ENCODE measurements at places on chromosomes 13 and 19. TPM values are rescaled to one million over a fixed set of nuclear protein-coding genes. Genes with fewer than 3 reads are reported as not detected.
A peak's percentile ranks its signal among the peaks of the same experiment; 100 is the strongest.

The ATP12A gene
- not detected for total RNA-seq

GRCh38 chr19:19421299-19421696 is 15.8 kb downstream of the GATAD2A start:
- no peak for DNase-seq

DNA sequence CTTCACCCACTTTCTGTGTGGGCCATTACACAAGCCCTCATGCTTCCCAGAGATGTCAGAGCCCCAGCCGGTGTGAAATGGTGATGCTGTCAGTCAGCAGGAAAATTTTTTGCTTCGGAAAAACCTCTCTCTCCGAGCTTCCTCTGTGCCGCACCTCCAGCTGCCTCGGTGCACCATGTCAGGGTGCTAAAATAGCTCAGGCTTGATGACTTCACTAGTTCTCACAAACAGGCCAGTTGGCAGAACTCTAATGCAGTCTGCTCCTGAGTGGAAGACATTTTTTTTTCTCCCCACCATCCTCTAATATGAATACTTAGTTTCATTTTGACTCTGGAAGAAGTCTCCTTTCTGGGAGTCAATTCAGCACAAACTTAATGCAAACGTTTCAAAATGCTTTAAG is 71.3 kb downstream of the KLF12 start:
- peak; percentile 59 for DNase-seq

- no peak for DNase-seq
Observed at GRCh38 chr13:99039718-99040280, 61.9 kb upstream of the DOCK9 start.

DNA sequence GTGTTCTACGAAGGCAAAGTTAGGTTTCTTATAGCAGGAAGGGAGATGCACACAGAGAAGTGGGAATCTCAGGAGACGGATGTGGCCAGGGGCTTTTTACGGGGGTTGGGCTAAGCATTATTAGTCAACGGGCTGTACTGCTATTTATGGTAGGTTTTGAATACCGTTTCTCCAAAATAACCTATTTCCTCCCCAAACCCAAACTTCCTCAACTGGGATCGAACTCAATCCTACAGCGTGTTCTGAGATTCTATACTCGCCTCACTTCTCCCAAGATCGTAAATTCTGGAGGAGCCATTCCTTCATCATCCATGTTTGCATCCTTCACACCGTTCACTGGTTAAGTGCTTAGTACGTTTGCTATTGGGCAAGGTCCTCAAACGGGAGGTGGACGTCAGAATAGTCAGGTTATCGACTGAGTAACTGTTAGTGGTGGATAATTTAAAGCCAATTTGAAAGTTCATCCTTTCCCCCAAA is 1.2 kb upstream of the TRIM13 start:
- DNase-seq, result no peak

The OR7D4 gene
- total RNA-seq, result not detected

The IGFL2 gene
- not detected for total RNA-seq

- DNase-seq, result no peak
Observed at GRCh38 chr13:38090913-38091312, 221.3 kb upstream of the TRPC4 start.

- DNase-seq, result peak; percentile 39
Observed at GRCh38 chr19:23075031-23075733, 41.6 kb upstream of the ZNF730 start.

DNA sequence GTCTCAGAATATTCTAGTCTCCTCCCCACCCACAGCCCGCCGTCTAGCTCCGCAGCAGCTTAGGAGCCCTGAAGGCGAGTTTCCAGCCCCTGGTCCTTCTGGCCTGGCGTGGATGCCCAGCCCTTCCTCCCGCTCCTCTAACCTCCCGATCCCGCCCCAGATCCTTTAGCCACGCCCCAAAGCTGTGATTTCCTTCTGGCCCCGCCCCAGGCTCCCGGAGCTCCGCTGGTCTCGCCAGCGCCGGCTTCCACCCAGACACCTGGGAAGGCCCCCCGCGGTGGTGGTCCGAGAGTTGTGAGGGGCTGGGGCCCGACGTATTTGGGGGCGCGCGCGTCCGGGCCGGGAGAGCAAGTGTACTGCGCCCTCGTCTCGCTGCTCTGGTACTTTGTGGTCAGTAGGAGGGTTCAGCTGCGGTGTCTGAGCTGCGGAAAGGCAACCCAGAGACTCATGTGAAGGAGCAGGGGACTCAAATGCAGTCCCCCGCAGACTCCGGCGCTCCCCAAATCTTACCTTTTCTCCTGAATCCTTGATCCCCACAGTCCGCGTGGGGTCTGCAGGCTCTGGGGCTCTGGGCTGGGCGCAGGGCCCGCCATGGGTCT is at the start of gene CGB7:
TSS of gene CGB7 (minus strand) at position 114 of the 599 bp plus-strand sequence. CDS start 2,374 bp downstream, outside the sequence.
- DNase-seq, result peak; percentile 73

- DNase-seq, result no peak
Observed at GRCh38 chr13:23639674-23640073, 69.5 kb downstream of the TNFRSF19 start.

The ZNF8 gene
- total RNA-seq, result 9.6 TPM

DNA sequence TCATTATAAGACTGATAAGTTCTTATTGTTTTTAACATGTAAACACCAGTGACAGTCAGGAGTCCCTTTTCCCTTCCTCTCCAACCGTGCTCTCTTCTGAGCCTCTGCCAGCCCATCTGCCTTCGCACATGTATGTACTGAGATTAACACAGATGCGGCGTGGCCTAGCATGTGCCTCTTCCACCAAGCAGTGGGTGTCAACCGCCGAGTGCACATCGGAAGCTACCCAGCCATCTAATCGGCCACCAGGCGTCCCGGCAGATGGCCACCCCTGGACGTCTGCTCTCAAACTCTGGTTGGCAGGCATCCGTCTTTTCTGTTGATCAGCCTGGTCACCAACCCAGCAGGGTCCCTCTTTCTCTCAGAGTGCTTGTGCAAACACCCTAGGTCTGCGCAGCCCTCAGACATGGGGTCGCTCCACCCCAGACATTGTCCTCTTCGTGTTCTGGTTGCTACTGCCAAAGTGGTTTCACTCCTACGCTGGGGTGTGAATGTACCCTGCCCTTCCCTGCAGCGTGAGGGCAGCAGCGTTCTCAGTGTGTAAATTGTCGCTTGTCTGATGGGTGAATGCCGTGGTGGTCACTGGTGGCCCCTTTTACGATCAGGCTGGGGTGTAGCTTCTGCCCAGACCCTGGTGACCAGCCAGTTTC is 57.7 kb upstream of the LDLR start:
- no peak for DNase-seq

- DNase-seq, result no peak
Observed at GRCh38 chr13:66348745-66349690, 881.1 kb downstream of the PCDH9 start.

GRCh38 chr19:34171539-34171876 is 796 bp upstream of the LSM14A start:
- no peak for DNase-seq

The RAB11B gene
- total RNA-seq, result 56.2 TPM

The PABPC3 gene
- total RNA-seq, result 0.15 TPM

The CYP4F22 gene
- total RNA-seq, result not detected

The NEK3 gene
- 95.0 TPM for total RNA-seq

- DNase-seq, result peak; percentile 26
Observed at GRCh38 chr19:53076984-53077383, 26.2 kb downstream of the ZNF160 start.

DNA sequence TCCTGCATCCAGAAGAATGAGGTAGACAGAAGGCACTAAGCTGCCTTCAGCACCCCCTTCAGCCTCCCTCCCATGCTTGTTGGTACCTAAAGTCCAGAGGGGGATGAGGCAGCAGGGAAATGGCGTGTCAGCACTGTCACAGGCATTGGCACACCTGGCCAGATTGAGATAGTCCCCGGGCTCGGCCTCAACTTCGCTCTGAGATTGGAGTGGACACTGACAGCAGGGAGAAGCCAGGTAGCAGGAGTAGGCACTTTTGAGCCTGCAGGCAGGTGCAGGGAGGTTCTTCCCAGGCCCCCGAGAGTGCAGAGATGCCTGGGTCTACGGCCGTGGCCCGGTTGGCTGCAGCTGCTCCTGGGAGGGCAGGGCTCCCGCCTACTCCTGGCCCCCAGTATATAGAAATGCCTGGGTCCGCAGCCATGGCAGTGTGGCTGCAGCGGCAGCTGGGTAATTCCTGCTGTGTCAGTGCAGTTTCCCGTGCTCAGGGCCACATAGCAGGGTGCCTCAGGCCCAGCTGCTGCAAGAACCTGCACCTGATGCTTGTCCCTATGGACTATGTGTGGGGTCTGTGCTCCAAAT is 160.3 kb downstream of the SLITRK6 start:
- DNase-seq, result no peak

DNA sequence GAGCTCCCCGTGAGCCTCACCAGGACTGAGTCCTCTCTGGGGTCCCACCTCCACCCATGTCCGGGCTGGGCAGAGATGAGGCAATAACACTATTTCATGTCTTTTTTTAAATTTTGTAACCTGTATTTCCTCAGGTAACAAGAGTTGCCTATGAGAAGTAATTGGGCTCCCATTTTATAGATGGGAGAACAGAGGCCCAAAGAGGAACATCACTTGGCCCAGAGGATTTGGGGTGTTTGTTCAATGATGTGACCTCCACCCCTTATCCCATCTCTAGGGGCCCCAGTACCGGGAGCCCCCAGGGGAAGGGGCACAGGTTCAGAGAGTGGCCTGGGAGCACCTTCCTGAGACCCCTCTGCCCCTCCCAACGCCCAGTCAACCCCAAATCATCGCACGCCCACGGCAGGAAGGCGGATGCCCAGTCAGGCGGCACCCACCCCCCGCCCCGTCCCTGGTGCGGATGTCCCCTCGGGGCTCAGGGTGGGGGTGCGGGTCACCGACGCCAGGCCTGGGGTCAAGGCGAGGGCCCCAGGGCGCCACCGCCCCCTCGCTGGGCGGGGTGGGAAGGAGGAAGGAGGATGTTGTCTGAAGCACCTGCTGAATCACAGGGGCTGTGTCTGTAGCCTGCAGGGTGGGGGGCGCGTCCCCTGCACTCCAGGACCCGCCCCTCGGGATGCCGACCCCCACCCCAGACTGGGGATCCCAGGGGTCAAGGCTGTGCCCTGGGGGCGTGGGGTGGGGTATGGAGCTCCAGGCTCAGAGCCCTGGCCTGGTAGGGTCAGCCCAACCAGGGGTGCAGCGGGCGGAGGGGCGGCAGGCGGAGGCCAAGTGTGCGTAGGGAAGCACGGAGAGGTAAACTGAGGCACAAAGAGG is 9.0 kb upstream of the CIRBP start:
- DNase-seq, result no peak

The CLIP3 gene
- total RNA-seq, result 4.4 TPM

The NLRP5 gene
- total RNA-seq, result not detected

The ATP1A3 gene
- total RNA-seq, result not detected

The MRI1 gene
- 33.3 TPM for total RNA-seq

DNA sequence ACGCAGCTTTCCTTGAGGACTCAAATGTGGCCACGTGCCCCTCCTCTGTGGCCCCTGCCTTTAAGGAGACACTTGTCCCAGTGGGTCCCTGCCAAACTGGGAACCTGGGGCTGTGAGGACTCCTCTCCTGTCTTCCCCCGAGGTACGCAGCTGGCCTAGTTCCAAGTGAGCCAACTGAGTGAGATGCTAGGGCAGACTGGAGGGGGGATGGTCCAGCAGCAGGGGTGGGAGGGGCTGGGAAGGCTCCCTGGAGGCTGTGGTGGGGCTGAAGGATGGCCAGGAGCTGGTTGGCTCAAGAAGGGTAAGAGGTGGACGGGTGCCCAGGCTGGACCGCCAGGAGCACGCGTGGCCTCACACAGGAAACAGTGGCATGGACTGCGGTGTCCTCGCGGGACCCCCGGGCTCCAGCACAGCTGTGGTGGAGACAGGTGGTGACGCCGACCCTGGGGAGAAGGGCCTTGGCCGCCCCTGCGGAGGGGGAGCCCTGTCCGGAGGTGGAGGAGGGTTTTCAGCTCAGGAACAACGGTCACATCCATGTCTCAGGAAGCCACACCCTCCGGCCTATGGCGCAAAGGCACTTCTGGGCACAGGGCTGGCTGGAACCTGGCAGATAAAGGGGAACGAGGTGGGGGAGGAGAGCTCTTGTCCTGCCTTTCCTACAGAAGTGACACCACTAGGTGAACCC is 45.8 kb downstream of the MLLT1 start:
- DNase-seq, result peak; percentile 39

DNA sequence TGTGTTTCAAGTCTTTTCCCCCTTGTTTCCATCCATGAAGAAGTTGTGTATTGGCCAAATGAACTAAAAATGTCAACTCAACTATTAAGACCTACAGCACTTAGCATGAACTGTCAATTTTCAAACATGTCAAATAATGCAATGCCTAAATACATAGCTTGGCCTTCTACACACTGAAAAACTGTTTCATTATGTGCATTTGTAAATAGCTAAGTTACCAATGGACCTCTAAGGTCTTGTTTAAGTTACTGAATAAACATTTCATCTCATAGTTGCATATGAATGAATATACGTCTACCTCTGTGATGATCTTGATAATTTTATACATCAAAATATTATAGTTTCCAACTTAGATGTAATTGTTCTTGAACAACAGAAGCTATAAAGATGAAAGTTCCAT is 744.5 kb downstream of the EFNB2 start:
- DNase-seq, result no peak

DNA sequence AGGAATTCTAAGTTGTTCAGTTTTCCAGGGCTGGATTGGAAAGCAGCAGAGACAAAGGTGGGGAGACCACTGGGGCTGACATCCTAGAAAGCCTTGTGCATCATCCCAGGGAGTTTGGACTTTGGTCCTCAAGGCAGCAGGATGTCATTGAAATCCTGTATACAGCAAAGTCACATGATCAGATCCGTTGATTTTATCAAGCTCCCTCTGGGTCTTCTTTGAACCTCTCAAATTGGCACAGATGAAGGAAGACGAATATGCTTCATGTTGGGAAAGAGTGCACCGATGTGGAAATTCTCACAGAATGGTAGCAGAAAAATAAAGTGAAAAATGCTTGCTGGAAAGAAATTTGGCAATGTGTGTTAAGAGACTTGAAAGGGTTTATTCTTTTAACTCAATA is 149.8 kb upstream of the TMTC4 start:
- no peak for DNase-seq

DNA sequence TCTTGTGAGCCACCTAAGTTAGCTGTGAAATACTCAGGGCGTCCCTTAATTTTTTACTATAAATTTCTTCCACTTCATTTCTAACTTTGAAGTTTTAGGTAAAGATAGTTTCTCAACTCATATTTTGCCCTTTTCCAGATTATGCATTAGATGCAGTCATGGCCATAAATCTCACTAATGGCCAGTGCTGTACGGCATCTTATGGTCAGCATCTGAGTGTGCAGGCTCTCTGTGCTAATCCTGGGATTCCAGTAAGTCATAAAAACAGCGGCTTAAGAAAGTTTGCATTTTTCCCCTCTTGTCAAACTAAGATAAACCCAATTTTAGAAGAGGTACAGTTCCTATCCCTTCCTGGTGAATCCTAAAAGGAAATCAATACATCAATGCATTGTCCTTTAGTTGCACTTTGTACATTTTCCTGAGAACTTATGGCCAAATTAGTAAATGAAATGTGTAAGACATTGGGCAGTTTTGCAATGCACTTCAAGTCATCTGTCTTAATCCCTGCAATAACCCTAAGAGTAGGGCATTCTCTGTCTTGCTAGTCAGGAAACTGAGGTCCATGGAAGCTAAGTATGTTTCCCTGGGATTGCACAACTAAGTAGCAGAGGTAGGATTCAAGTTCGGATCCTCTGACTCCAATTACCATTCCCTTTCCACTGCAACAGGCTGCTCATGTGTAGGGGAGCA is 146.2 kb downstream of the DCT start:
- DNase-seq, result no peak
